ENCODE measurements at places on chromosomes 11 and 22. TPM values are rescaled to one million over a fixed set of nuclear protein-coding genes. Genes with fewer than 3 reads are reported as not detected.

DNA sequence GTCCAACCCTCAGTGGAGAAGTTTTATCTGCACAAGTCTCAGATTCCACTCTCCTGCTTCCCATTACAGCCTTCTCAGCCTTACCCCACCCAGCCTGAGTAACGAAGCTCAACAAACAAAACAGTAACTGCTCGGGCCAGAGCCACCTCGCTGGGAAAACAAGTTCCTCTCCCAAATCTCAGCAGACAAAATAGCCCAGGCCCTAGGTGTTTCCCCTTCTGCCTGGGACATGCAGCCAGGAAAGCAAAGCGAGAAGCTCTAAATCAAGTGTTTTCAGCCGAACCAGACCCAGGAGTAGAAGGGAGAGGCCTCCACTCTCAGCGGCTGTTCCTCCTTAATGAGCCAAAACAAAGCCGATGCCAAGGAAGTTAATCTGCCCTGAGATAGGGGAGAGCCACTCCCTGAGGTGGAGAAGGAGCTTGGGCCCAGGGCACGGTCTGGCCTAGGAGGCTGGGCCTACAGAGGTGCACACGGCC lies 44.0 kb downstream of the LIF start:
- DNase-seq = peak; percentile 69

Gene SEC14L6
- total RNA-seq = not detected

Gene OR5P2
- not detected for total RNA-seq

GRCh38 chr11:124717786-124718651 lies 21.7 kb upstream of the NRGN start:
- peak; percentile 50 for DNase-seq

Gene OR2AT4
- not detected for total RNA-seq

DNA sequence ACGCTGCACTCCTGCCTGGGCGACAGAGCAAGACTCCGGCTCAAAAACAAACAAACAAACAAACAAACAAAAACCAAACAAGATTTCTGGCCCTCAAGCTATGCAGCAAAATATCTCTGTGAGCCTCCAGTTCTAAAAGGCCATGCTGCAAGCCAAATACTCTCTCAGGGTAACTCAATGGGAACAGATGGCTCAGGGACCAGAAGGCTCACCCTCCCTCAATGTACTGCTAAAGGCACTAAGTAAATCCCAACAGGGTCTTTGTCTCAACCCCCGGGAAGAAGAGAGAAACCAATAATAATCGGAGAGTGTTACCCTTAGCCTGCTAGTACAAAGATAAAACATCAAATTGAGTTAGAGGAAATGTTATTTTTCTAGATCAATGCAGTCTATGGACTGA lies 119.7 kb upstream of the ZC3H12C start:
- DNase-seq = no peak

- peak; percentile 71 for DNase-seq
Observed at GRCh38 chr11:75351791-75352587, 528 bp upstream of the ARRB1 start.

DNA sequence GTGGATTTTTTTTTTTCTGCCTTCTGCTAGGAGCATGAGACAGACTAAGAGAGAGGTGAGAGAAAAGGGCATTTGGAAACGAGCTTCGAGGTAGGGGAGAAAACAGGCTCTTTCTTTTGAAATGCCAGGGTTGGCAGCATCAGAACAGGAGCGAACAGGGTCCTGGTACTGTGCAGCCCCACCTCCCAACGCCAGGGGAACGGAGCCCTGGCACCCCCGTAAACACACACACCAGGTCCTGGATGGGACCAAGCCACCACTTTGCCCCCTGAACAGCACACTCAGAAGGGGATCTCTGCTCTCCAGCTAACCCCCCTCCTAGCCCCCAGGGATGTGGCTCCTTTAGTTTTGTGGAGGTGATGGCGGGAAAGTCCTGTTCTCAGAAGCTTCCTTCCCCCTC lies 127.1 kb downstream of the CTTN start:
- DNase-seq = no peak

GRCh38 chr11:8360086-8360828 lies 96.6 kb upstream of the LMO1 start:
- no peak for DNase-seq

Gene C22orf42
- not detected for total RNA-seq

Gene APOBEC3B
- 2.3 TPM for total RNA-seq

Gene MYO7A
- not detected for total RNA-seq

DNA sequence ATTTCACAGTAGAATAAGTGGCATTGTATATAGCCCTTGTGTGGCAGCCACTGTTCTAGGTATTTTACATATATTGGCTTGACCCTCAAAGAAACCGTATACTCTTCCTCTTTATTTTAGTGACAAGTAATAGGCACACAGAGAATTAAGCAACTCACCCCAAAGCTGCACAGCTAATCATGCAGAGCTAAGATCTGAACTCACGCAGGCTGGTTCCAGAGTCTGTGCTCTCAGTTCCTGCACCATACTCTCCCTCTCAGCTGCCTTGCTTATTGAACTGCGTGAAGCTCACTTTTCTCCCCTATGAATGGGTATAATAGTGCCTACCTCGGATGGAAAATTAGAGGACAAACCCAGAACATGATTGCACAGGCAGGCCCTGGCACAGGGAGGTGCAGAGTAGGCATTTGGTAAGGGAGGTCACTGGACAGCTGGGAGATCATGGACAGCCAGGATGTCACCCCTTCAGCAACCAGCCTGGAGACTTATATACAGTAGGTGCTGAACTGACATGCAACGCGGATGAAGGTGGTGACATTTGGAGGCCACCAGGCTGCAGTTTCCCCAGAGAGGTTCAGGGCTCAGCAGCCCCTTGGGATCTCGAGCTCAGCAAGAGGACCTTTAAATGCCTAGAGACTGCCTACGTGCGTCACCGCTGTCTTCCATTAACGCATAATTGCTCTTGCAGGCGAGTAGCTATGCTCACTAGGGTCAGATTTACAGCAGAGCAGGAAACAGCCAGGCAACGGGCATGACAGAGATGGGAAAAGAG lies 78.4 kb upstream of the TP53I11 start:
- DNase-seq = no peak

Gene KRTAP5-9
- total RNA-seq = not detected

DNA sequence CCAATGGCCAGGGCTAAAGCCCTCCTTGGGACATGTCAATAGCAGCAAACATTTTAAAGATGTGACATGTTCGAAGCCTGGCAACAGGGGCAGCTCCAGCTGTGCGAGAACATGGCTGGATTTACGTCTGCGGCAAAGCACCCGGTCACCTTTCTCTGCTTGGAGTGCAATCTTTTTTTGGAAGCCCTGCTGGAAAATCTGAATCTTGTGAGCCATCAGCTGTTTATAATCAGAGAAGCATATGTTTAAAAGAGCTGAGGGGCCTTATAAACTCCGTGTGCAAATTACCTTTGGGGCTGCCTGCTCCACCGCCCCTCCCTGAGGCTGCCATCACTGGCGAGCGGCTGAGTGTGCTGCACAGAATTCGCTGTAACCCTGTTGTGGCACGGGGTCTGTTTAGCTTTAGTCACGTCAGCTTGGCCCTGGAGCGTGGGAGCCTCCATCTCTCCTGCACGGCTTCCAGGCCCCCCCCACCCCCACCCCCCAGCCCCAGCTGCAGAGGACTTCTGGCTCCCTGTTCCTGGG lies 9.0 kb upstream of the KCNQ1OT1 start:
- DNase-seq = peak; percentile 26

Gene MS4A4E
- total RNA-seq = not detected

DNA sequence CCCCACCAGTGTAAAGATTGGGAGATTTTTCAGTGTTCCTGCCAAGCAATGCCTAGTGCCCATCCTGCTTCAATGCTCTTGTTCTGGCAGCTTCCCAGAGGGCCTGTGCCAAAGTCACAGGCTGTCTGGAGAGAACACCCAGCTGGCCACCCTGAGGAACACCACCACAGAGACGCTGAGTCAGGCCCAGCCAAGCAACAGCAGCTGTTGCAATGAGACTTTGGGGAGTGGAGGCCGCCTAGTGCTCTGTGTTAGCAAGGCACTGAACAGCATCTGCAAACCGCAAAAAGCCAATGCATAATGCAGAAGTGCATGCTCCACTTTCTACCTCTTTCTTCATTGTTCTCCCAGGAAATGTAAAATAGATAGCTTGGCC lies 168.1 kb downstream of the NXPE2 start:
- DNase-seq = peak; percentile 2

- peak; percentile 48 for DNase-seq
Observed at GRCh38 chr11:23570828-23571227, 710.6 kb upstream of the CCDC179 start.

Gene PGM2L1
- total RNA-seq = 4.6 TPM

- DNase-seq = peak; percentile 16
Observed at GRCh38 chr11:75431533-75432525, 1.2 kb downstream of the KLHL35 start.

GRCh38 chr11:7364660-7365059 lies 113.0 kb downstream of the SYT9 start:
- DNase-seq = no peak

DNA sequence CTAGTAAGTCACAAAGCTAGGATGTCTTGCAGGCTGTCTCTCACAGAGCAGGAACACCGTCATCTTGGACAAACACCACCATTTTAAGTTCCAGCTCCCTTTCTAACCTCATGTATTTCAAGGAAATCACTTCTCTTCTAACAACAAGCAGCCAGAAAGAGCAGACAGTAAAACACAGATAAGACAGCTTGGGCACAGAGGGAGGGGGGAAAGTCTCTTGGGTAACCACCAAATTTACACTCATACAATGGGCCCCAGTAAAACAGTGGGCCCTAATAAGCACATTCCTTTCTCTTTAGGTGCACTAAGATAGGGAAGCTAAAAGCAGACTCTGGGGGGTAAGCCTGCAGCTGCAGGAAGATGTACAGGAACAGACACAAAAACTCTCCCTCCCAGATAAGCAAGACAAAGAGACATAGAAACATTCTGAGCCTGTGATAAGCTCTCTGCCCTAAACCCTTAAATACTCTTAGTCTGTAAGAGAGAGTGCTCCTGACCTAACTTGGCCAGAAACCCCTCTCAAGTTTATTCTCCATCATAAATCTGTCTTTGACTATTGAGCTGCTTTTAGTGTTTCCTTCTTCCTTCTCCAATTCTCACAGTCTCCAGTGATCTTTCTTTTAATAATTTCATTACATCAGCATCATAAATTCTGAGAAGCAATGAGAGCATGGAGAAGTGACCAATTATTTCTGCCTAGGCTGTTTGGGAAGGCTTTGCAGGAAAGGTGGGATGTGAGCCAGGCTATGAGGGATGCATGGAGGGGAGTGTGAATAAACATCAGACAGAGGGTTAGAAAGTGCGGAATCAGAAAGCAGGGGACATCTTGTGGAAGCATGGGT lies 7.4 kb downstream of the OR10D3 start:
- DNase-seq = no peak

DNA sequence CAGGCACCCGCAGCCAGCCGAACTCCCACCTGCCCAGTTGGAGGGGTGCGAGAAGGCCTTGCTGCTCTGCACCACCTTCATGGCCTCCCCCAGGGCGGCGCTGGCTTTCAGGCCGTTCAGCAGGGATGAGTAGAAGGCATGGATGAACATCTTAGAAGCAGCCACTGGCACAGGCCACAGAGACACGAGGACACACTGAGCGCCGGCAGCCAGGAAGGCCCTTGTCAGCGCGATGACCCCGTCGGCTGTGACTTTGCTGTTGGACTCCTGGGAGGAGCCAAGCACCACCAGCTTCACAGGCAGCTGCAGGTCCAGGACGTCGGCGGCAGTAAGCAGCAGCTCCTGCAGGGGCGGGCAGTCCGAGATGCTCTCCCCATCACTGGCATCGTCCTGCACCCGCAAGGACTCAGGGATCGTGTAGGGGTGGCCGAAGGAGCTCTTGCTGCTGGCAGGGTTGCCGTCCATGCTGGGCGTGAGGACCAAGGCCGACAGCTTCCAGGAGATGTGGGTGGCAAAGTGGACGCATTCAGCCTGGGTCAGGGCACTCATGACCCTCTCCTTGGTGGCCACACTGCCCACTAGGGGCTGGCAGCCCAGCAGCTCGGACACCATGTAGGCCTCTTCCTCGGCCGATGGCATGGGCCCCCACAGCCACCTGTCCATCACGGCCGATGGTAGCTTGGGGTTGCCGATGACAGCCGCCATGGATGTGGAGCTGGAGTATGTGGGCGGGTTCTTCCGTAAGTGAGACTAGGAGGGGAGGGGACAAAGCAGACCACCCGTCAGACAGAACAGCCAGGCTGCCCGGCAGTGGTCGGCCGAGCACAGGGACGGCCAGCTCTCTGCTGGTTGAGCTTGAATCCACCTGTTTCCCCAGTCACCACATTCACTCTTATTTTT lies 79.7 kb upstream of the PITPNB start:
- no peak for DNase-seq

DNA sequence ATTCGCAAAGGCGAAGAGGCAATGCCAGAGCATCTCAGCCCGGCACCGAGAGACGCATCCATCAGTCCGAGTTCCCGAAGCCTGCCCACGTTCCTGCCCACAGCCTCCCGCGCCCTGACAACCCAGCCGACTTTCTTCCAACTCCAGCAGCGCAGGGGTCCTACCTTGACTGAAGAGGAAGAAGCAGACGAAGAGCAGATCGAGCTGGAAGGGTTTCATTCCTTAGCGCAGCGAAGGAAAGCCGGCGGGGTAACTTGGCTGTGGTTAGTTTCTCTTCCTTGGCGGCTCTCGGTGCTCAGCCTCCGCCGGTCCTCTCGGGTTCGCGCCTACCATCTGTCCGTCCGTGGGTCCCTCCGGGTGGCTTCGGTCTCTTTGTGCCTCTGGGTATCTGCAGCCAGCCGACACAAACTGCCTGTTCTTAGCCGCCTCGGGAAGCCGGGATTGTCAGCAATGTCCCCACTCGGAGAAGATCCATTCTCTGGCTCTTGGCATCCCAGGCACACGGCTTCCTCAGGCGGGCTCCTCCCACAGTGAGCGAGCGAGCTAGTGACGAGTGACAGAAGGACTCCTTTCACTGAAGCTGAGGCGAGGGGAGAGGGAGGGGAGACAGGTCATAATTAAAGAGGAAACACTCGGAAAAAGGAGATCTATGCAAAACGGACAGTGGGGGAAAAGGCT lies at the start of gene KIRREL3:
KIRREL3 (minus strand) TSS at position 480 of the 678 bp plus-strand sequence.
- peak; percentile 80 for DNase-seq

GRCh38 chr11:46055371-46055770 lies 65.9 kb downstream of the PHF21A start:
- DNase-seq = peak; percentile 82

DNA sequence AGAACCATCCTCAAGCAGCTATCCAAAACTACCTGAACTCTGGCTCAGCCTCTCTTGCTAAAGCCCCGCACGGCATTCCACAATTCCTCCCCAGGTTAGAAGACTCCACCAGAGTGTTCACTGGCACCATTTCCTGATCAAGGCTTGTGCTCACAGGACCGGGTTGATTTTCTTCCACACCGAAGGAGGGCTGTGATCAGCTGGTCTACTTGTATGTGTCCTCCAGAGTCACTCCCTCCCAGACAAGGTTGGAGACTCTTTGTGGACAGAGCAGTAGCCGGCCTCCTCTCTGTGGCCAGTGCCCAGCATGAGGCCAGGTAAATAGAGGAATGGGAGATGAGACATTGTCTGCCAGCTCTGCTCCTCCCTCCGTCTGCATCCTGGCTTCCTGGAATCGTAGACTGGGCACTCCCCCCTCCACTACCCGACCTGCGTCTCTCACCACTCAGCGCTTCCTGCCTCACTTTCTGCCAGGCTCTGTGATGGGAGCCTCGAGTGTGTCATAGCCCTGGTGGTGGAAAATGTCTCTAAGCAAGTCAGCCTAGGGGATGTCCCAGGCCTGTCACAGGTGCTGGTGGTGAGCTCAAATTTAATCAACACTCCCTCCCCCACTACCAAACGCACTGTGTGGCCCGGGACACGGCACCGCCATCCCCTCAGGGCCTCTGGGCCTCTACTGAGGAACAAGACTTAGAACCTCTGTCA lies 12.5 kb upstream of the TMPRSS6 start:
- peak; percentile 68 for DNase-seq

GRCh38 chr11:73428699-73429098 lies 52.5 kb downstream of the RELT start:
- peak; percentile 35 for DNase-seq

- DNase-seq = no peak
Observed at GRCh38 chr11:29623144-29623722, 393.6 kb downstream of the KCNA4 start.
